Activated CD8-positive, alpha-beta memory T cell treated with anti-CD3 and anti-CD28 coated beads, Interleukin-2, amount 50 U/mL, for 4 hours (primary cell): ENCODE measurements at places on chromosomes 4 and X.

GRCh38 chr4:127045861-127046260 is 586.9 kb upstream of the INTU start:
- no peak for DNase-seq

DNA sequence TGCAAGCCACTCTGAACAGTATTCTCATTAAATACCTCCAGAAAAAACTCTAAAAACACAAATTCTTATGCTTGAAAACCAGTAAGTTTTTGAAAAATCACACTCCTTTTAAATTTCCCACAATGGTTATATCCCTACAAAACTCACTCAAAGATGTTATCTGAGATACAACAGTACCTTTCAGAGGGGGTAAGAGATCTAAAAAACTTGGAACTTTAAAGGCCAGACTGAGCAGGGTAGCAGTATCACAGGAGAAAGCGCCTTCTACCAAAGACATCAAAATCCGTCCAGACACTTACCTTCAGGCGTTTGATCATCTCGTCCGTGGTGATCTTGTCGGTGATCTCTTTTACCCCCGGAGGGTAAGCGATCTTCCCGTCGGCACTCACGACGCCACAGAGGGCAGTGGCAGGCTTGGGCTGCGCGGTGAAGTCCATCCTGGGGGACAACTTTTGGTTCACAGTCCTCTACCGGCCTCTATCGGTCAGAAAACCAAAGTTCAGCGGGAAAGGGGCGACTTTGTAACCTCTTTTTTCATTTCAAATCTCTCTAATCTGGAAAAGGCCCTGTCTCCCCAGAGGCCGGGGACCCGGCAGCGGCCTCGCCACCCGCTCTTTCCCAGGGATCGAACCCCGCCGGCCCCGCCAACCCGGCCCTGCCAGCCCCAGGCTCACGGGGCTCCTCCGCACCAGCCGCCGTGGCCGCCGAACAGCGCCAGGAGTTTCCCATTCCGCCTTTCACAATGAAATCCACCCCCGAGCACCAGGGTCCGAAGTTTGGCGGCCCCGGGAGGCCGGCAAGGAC is 1.4 kb downstream of the PDS5A start:
- peak; percentile 60 for DNase-seq

DNA sequence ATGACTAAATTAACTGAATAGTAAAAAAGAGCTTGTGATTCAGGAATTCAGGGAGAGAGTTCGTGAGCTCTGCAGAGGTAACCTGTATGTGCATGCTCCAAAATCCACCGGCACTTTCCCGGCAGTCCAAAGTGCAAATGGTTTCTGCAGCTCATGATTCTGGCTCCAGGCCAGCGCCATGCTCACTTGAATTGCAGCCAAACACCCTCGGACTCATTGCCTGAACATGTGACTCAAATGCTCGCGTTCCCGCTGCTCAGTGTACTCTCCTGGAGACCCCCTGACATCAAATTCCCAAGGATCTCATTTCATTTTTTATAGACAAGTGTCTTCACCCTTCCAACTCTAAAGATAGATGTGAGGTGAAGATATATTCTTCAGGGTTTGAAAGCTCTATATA is 44.1 kb upstream of the SH3RF1 start:
- no peak for DNase-seq

- DNase-seq = no peak
These were observed 24.9 kb upstream of the ZDHHC15 start for GRCh38 chrX:75547783-75548182.

DNA sequence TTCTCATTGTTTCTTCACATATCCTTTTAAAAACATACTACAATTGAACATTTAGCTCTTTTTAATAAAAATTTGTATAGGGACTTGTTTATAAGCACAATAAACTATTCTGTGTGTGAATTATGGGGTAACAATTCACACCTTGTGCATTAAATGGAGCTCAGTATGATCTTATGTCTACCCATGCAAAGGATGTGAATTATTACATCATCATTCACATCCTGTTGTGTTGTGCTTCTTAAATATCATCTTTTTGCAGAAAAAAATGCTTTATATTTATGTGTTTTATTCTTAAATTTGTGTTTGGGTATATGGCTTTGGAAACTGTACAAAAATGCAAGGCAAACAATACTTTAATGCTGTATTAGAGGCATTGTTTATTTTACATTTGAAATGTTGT is 96.7 kb upstream of the PABPC4L start:
- DNase-seq = no peak

DNA sequence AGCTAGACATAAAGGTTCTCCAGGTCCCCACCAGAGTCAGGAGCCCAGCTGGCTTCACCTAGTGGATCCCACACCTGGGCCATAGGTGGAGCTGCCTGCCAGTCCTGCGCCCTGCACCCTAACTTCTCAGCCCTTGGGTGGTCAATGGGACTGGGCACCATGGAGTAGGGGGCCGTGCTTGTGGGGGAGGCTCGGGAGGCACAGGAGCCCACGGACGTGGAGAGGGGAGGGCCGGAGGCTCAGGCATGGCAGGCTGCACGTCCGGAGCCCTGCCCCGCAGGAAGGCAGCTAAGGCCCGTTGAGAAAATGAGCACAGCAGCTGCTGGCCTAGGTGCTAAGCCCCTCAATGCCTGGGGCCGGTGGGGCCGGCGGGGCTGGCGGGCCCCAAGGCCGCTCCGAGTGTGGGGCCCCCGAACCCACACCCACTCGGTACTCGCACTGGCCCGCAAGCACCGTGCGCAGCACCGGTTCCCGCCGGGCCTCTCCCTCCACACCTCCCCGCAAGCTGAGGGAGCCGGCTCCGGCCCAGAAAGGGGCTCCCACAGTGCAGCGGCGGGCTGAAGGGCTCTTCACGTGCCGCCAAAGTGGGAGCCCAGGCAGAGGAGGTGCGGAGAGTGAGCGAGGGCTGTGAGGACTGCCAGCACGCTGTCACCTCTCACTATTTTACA is 291.1 kb downstream of the KLHL4 start:
- no peak for DNase-seq

- DNase-seq = no peak
These were observed 33.1 kb downstream of the DCTD start for GRCh38 chr4:182884040-182884439.

- no peak for DNase-seq
These were observed 51.7 kb upstream of the GPM6B start for GRCh38 chrX:13868591-13868990.

GRCh38 chrX:12843668-12844279 is 23.1 kb upstream of the TLR7 start:
- DNase-seq = no peak

GRCh38 chr4:161647757-161648156 is 516.0 kb downstream of the FSTL5 start:
- DNase-seq = no peak

DNA sequence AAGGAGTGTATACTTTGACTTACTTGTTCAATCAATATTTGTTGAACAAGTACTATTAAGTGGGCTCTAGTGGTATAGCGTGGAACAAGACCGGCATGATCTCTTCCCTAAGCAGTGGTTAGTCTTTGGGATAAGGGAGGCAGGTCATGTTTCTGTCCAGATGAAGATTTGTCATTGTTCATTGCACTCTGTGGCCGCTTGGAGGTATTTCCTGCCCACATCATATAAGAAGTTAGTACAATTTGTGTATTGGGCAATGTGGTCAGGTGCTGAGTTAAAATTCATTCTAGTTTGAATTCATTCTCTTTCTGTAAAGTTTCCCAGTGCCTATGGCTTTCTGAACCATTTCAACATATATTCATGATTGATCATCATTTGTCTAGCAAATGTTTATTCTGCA is 101.1 kb upstream of the SHISA3 start:
- no peak for DNase-seq

GRCh38 chr4:98639523-98639922 is 18.9 kb downstream of the TSPAN5 start:
- DNase-seq = no peak

DNA sequence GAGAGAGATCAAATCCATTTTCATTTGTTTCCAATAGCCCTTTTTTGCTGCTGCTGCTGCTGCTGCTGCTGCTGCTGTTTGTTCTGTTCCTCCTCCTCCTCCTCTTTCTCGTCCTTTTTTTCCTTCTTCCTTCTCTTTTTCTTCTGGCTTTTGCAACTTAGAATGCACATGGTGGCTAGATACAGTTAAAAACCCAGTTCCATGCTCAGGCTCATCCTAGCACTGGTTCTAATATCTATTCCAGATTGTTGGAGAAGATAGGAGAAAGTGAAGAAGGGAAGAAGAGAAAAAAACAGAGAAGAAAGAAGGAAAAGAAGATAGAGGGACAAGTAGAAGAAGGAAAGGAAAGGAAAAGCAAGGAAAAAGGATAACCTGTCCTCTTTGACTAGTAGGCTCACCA is 39.7 kb downstream of the VSIG4 start:
- DNase-seq = no peak

DNA sequence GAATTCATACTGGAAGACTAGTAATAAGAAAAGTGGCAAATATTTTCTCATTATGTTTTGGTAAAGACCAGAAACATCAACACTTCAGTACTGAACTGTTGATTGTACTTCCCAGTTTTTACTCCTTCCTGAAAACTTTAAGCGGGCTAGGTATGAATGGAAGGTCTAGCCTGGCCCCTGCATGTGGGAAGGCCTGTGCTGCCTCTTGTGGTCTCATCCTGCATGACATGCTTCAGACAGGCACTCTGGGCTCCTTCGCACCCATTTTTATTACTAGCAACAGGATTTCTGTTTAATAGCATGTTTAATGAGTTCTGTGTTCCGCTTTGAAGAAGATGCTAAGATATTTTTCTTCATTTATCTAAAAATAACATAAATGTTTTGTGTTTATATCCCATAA is 279.1 kb downstream of the ANK2 start:
- DNase-seq = no peak

DNA sequence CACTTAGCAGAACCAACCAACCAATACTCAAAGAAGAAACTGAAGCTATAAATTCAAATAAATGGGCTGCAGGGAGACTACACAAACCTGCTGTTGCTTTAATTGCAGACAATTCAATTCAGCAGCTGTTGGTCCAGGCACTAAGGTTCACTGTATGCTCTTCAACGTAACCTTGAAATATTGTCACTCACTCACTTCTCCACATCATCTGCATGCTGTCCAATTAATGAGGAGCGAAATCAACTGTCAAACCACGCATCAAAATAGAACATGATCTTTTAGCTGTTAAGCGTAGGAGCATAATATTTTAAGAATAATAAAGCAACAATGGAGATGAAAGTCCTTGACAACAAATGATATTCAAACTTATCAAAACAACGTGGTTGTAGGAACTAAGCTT is 17.0 kb downstream of the ENOX2 start:
- DNase-seq = no peak

GRCh38 chrX:139811942-139812629 is 104.1 kb upstream of the MCF2 start:
- no peak for DNase-seq

DNA sequence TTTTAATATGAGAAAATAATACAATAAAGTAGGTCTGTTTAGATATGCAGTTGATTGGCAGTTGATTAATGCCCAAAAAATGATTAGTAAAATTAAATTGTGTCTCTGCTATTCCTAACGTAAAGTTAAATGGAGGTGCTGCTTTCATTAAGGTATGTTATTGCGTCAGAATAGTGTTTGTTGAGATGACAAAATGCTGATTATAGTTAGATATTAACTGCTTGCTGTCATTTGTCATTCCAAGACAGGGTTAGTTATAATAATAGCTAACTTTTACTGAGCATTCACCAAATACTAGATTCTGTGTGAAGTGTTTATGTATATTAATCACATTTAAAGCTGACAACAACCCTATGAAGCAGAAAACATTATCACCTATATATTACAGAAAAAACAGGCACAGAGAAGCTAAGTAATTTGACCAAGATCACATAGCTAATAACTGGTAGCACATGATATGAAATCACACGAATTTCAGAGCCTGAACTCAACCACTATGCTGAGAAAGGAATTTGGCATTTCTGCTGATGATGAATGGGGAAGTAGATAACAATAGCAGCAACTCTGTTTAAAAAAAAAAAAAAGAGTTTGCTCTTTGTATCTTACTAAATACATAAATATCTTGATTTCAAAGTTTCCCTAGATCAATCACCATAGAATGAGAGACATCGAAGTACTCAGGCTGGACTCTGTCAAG is 59.7 kb upstream of the WDR44 start:
- no peak for DNase-seq

- no peak for DNase-seq
These were observed 49.8 kb downstream of the EDNRA start for GRCh38 chr4:147530723-147531122.

- no peak for DNase-seq
These were observed 78.0 kb downstream of the PHOX2B start for GRCh38 chr4:41670530-41670929.

DNA sequence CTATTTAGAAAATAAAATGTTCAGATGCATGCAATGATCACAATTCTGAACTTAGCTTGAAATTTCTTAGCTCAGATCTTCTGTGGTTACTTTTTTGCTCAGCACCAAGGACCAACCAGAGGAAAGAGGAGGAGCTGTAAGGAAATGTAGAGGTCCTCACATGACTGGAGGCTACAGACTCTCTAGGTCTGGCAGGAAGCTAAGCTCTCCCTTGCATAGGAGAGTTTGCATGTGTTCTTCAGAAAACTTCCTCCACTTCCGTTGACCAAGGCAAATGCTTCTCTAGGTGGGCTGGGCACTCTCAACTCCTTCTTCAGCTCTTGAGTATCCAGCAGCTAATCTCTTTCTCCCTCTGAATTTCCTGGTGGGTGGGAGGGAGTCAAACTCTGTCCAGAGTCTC is 119.6 kb downstream of the BTC start:
- DNase-seq = no peak

DNA sequence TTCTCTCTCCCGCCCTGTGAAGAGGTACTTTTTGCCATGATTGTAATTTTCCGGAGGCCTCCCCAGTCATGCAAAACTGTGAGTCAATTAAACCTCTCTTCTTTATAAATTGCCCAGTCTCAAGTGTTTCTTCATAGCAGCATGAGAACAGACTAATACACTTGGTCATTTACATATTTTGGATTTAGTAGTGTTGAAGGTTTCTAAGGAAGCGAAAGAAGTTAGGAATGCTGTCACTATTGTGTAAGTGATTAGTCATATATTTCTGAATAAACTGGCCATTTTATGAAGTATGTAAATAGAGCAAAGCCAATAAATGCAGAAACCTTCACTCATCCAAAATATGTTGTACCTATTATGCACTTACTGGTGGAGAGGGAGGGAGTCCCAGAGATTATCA is 34.4 kb upstream of the GK2 start:
- no peak for DNase-seq

- no peak for DNase-seq
These were observed 17.0 kb upstream of the MAGED1 start for GRCh38 chrX:51876441-51876840.

DNA sequence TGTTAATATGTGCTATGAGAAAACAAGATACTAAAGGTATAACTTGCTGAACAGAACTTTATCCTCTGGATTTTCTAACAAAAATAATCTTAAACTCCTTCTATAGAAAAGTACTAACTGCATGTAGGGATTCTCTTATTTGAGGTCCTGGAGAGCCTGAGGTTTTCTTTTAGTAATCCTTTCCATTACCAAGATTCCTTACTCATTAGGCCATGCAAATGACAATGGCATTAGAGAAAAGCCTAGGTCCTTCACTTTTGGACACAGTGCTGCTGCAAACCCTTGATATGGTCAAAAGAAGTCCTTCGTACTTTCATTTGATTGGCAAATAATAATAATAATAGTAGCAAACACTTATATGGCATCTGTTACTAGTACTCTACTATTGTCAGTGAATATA is 3.2 kb downstream of the MMRN1 start:
- DNase-seq = no peak
